NCI-H2081 treated with DMSO at 0.1 percent for 48 hours (cell line): ENCODE measurements at places on chromosomes 7 and 10.

GRCh38 chr7:101159696-101160674 is 5.4 kb downstream of the VGF start:
- DNase-seq: no peak

DNA sequence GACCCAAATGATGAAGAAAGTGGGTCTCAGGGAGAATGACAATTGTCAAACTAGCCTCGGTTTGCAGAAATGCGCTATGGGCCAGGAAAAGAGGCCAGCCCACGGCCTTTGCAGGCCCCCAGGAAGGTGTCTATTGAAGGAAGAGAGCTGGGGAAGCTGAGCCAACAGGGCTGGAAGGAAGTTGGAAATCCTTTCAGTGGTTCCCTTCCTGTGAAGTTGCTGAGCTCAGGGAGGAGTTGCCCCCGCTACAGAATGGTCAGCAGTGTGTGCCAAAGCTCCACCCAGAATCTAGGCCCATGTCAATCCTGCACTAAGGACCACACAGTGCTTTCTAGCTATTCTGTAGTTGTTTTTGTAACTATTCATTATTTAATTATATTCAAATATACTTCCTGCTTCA is 91.6 kb upstream of the ANLN start:
- DNase-seq: no peak

GRCh38 chr10:60816628-60817397 is 38.5 kb downstream of the CDK1 start:
- DNase-seq: peak; percentile 4

DNA sequence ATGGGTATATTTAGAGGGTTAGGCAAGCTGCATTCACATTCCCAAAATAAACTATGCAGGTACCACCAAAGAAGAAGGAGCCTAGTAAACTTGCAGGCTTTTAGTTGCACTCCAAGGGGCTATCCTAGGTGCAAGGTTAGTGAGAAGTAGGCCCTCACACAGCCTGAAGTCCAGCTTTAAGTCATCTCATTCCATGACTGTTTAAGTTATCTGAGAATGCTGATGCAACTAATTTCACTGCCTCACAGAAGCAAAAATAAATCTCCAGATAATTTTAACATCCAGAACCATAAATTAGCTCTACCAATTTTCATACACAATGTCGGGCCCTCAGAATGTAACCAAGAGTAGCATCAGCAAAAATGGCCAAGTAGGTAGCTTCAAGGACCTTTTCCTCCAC is 34.3 kb upstream of the HHEX start:
- DNase-seq: no peak

GRCh38 chr7:25952261-25953057 is 199.5 kb upstream of the NFE2L3 start:
- DNase-seq: no peak

DNA sequence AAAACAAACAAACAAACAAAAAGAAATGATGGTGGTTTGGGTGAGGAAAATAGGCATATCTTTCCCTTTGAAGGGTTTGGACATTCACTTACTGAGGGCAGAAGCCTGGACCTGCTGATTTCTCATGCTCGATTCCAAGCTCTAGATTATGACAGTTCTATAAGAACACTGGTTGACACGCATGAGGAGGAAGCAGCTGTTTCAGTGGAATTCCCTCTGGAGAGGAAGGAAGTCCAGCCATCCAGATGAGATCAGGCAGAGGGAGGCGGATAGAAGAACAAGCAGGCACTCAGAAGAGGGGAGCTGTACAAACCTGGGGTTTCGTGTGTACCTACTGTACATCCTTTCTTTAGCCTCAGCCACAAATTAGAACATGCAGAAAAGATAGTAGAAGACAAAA is 691.9 kb downstream of the INHBA start:
- DNase-seq: no peak

- no peak for DNase-seq
Observed at GRCh38 chr7:7519528-7519927, 16.1 kb downstream of the COL28A1 start.

GRCh38 chr7:151868396-151869108 is 8.4 kb downstream of the PRKAG2 start:
- no peak for DNase-seq

- DNase-seq: no peak
Observed at GRCh38 chr7:120462991-120463390, 190.0 kb downstream of the KCND2 start.

- no peak for DNase-seq
Observed at GRCh38 chr10:124612611-124613498, 131.3 kb downstream of the FAM53B start.

DNA sequence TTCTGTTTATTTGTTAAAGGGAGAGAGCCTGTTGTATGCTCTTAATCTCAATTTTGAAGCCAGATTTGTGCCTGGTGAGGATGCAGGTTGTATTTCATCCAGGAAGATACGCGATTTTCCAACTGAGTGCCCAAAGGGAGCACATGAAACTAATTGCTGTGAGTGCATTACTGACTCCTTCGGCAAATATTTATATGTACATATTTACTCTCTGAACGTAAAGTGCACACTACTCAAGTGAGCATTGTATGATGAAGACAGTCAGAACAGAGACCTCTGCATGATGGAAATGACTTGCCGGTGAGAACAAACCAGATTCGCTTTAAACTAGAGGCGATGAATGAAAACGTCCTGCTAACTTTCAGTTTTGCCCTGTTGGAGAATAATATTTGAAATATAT is 130.1 kb downstream of the MALRD1 start:
- DNase-seq: no peak

DNA sequence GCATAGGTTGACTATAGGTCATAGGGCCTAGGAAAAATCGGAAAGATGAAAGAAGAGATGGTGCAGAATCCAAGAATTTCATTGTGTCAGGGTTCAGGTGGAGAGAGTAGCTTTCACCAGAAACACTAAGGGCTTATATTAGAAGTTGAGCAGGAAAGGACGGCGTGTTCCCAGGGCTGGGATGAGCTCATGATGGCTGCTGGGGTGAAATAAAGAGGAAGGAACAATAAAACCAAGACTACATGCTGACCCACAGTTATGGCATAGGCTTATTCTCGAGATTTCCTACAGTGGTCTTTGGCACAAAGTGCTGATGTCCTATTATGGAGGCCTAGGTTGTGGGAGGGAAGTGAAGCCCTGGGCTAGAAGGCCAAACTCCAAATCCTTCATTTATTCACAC is 195.8 kb downstream of the PTEN start:
- no peak for DNase-seq

DNA sequence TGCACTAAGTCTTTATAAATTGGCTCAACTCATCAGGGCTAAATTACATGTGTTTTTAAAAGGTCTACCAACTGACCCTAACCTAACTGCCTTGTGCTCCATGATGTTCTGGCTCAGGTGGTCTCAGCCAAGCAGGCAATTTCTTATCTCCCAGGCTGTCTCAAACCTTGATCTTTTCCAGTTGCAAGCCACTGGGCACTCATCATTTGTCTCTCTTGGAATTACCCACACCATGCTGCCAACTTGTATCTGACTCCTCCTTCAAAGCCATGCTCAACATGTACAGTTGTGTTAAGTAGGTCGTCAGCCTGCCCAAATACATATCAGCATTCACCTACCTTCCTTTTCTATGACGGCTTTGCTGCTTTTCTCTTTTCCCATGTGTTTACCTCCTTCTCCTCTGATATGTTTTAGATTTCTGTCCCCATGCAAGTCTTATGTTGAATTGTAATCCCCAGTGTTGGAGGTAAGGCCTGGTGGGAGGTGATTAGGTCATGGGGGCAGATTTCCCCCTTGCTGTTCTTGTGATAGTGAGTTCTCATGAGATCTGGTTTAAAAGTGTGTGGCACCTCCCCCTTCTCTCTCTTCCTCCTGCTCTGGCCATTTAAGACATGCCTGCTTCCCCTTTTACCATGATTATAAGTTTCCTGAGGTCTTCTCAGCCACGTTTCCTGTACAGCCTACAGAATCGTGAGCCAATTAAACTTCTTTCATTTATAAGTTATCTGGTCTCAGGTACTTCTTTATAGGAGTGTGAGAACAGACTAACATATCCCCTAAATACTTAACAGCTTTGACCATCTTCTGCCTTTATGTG is 130.0 kb downstream of the ELAPOR2 start:
- no peak for DNase-seq

DNA sequence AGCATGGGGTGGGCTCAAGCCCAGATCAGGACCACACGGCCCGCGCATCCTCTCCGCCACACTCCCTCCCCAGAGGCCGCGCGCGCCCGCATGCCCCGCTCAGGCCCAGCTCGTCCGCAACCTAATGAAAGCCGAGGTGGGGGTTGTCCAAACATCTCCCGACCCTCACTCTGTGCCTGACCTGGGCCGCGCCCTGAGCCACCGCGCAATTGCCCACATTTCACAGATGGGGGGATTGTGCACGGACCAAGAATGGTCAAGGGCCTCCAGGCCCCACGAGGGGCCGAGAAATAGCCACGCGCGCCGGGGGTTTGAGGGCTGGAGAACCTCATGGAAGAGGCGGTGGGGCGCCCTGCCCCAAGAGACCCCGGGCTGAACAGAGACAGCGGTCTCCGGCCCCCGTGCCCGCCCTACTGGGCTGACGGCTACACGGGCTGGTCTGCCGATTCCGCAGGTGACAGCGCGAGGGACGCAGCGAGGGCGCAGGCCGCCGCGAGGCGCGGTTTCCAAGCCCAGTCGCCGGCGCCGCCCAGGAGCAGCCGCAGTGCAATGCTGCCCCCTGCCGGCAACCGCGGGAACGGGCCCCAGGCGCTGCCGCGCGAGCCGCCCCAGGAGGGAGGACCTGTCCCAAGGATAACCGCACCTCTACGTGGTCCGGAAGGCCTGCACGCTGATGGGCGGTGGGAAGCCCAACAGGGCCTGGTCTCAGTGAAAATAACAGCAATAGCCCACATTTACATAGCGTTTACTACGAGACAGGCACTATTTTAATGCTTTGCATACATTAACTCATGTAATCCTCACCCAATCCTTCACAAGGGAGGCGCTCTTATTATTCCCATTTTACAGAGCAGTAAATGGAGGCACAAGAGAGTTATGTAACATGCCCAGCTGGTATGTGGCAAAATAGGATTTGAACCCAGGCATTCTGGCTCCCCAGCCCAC is 10.5 kb upstream of the GRID1 start:
- no peak for DNase-seq

GRCh38 chr10:49474901-49475300 is 64.0 kb downstream of the ERCC6 start:
- no peak for DNase-seq

GRCh38 chr7:84637568-84638338 is 443.2 kb upstream of the SEMA3A start:
- no peak for DNase-seq

GRCh38 chr7:44449584-44449928 is 40.9 kb downstream of the NUDCD3 start:
- no peak for DNase-seq

GRCh38 chr10:113473011-113473410 is 79.8 kb upstream of the HABP2 start:
- DNase-seq: no peak

- DNase-seq: no peak
Observed at GRCh38 chr7:10998996-10999757, 25.5 kb downstream of the PHF14 start.

DNA sequence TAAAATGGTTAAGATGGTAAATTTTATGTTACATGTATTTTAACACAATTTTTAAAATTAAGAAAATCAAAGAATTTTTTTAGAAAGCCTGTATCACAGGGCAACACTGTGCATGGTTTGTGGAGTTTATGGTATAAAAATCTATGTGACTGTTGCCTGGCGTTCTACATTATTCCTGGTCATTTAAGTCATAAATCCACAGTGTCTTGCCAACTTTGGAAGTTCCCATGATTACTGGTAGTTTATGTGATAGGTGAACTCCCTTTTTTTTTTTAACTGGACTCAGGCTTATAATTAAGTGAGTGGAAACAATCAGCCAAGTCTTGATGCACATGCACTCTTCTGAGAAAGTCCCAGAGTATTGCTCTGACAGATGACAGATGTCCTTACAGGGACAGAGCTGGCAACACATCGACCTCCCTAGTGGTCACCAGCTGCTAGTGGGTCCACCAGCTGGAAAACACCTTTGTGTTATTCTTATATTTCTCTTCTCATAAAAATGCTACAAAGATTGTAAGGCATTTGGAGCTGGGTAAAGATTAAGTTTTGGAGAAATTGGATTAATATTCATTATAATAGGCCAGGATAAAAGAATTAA is 8.8 kb upstream of the STN1 start:
- DNase-seq: no peak

GRCh38 chr7:2723138-2723850 is 35.3 kb downstream of the AMZ1 start:
- no peak for DNase-seq

DNA sequence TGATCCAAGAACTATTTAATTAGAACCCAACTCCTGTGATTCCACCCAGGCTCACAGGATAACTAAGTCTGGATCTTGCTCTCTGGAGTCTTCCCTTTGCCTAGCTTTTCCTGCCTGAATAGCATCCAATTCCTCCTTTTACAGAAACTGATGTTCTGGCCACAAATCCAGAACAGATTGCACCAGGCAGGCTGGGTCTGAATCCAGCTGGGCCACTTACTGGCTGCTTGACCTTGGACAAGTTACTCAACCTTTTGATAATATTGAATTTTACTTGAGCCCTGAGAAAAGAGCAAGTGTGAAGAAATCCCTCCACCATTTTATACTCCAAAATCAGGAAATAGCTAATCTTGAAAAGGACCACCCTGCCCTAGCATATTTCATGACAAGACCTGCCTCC is 55.5 kb upstream of the SLC35G1 start:
- DNase-seq: no peak

GRCh38 chr10:74794531-74794930 is 31.9 kb upstream of the KAT6B start:
- DNase-seq: no peak

GRCh38 chr7:20797042-20797461 is 10.4 kb upstream of the SP8 start:
- DNase-seq: no peak

DNA sequence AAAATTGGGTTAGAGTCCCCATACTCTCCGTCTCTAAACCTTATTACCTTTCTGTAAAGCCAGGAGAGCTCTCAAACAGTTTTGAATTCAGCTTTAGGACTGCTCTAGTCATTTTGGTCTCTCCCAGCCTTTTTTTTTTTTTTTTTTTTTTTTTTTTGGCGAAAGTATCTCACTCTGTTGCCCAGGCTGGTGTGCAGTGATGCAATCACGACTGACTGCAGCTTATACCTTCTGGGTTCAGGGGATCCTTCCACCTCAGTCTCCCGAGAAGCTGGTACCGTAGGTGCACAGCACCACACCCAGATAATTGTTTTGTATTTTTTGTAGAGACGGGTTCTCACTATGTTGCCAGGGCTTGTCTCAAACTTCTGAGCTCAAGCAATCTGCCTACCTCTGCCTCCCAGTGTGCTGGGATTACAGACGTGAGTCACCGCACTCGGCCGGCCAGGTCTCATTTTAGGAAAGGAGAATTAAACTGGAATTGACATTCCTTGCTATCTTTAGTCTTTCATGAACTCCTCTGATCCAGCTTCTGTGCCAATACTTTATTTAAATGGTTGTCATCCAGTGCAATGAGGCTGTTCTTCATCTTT is 31.4 kb upstream of the RSU1 start:
- no peak for DNase-seq

GRCh38 chr7:121480566-121481335 is 84.6 kb upstream of the FAM3C start:
- DNase-seq: no peak

- no peak for DNase-seq
Observed at GRCh38 chr10:2963889-2964631, 103.3 kb upstream of the PFKP start.

GRCh38 chr10:127525686-127526085 is 23.4 kb upstream of the NPS start:
- no peak for DNase-seq

- DNase-seq: no peak
Observed at GRCh38 chr10:129963641-129964501, at the start of gene EBF3. TSS of gene EBF3 (minus strand) at chr10:129964274. CDS start at chr10:129963768, 506 bp downstream.

- no peak for DNase-seq
Observed at GRCh38 chr10:132169766-132170560, 16.8 kb upstream of the DPYSL4 start.

- no peak for DNase-seq
Observed at GRCh38 chr7:65239707-65240352, 133.8 kb upstream of the ZNF92 start.
